ENCODE measurements at places on chromosomes 4 and X. TPM values are rescaled to one million over a fixed set of nuclear protein-coding genes. Genes with fewer than 3 reads are reported as not detected.

Gene PGAM4
- total RNA-seq = not detected

DNA sequence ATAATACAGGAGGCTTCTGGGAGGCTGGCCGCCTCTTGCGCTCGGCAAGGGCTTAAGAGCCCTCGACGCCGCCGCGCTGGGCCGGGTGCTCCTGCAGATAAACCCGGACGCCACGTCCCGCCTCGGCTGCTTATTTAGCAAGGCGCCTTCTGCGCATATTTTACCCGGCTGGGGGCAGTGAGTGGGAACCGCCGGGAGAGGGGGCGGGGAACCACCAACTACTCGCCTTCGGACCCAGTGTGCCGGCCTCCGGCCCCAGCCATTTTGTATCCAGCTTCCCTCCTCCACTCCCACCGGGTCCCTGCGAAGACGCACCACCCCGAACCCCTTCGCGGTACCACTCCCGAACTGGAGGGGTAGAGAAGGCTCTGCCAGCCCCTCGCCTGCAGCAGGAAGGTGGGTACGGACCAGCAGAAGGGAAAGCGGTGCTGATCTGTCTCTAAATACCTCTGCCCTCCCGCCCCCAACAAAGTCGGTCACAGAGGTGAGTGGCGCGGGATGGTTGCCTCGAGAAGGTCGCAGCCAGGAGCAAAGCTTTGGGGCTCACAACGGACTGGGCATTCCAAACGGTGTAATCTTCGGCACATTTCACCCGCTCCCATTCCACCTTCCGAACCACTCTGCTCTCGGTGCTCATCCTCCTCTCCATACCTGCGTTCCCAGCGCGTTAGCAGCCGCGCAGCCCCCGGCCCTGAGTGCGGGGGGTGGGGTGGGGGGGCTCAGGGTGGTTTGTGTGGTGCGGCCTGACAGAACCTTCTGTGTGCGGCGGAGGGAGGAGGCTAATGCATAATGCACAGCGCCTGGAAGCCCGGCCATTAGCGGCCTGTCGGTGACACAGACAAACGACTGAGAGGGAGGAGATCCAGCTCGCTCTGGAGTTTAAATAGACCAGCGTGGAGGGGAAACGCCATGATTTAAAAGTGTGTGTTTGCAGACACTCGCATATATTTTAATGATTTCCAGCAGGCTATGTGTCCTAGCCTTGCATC, 4.9 kb upstream of the BCOR start:
- no peak overlapping the region for H3K27ac ChIP-seq
- no peak overlapping the region for H3K4me3 ChIP-seq
- no peaks in the 10 kb centered on the region for H3K27me3 ChIP-seq
- no peaks in the 10 kb centered on the region for H3K36me3 ChIP-seq

DNA sequence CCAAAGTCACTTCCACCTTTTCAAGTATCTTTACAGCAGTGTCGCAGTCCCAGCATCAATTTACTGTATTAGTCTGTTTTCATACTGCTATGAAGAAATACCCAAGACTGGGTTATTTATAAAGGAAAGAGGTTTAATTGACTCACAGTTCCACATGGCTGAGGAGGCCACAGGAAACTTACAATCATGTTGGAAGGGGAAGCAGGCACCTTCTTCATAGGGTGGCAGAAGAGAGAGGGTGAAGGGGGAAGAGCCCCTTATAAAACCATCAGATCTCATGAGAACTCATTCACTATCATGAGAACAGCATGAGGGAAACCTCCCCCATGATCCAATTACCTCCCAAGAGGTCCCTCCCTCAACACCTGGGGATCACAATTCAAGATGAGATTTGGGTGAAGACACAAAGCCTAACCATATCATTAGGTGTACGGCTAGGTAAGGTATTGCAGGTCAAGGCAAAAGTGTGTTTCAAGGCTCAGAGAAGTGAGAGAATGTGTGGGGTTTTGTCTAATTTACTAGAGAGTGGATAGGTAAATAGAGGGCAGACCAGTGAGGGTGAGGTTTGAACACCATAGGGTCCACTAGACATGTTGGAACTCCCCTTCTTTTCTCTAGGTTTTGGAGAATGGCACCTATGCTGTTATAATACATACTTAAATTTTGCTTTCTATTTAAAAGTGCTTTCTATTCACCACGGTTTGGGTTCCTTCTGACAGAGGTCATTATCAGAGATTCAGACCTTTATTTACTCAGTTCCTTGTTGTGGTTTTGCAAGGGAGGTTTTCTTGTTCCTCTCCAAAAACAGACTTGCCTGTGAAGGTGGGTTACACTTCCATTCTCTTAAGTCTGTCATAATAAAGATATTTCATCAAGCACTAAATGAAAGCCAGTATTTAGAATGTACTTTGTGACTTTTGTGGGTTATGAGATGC, 186.6 kb downstream of the CPEB2 start:
- H3K27ac ChIP-seq = no peak overlapping the region
- H3K4me1 ChIP-seq = no peaks in the 10 kb centered on the region
- no peak overlapping the region for H3K4me3 ChIP-seq
- H3K27me3 ChIP-seq = peaks cover 5% of the 10 kb centered on the region

DNA sequence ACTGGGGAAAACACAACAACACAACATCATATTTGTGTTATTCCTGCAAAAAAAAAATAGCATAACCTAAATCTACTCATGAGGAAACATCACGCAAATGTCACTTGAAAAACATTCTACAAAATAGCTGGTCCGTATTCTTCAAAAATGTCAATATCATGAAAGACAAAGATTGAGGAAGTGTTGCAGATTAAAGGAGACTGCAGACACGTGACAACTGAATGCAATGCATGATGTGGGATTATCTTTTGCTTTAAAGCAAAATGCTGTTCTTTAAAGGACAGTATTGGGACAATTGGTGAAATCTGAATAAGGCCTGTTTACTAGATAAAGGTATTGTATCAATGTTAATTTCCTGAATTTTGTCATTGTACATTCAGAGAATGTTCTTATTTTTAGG, 157.7 kb downstream of the SMIM20 start:
- no peak for DNase-seq
- H3K27ac ChIP-seq = peak overlapping the region; percentile 49
- H3K36me3 ChIP-seq = no peaks in the 10 kb centered on the region
- H3K4me1 ChIP-seq = peaks cover 21% of the 10 kb centered on the region
- H3K27me3 ChIP-seq = no peaks in the 10 kb centered on the region

DNA sequence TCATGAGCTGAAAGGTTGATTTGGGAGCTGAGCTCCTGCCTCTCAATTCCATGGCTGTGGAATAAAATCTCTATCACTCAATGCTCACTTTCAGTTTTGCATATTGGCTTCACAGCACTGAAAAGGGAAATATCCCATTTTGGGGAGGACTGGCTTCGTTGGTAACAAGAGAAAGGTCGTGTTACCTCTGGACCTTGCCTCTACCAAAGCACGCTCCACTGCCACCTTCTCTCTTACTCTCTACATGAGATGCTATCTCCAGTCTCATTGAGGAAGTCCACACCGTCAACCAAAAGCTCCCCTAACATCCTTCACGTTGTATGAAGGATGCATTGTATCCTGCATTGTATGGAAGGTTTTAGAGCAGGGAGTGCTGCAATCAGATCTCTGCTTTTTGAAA, 195.0 kb upstream of the LDB2 start:
- H3K36me3 ChIP-seq = peaks cover 3% of the 10 kb centered on the region
- no peak for DNase-seq
- peaks cover 4% of the 10 kb centered on the region for H3K27me3 ChIP-seq
- no peak overlapping the region for H3K27ac ChIP-seq

- no peaks in the 10 kb centered on the region for H3K36me3 ChIP-seq
- H3K4me1 ChIP-seq = no peaks in the 10 kb centered on the region
- DNase-seq = no peak
Observed at GRCh38 chr4:149638073-149638472, 177.6 kb downstream of the IQCM start.

- H3K36me3 ChIP-seq = no peaks in the 10 kb centered on the region
- DNase-seq = no peak
- no peaks in the 10 kb centered on the region for H3K4me1 ChIP-seq
- no peak overlapping the region for H3K4me3 ChIP-seq
Observed at GRCh38 chrX:83966347-83966746, 105.4 kb downstream of the CYLC1 start.

DNA sequence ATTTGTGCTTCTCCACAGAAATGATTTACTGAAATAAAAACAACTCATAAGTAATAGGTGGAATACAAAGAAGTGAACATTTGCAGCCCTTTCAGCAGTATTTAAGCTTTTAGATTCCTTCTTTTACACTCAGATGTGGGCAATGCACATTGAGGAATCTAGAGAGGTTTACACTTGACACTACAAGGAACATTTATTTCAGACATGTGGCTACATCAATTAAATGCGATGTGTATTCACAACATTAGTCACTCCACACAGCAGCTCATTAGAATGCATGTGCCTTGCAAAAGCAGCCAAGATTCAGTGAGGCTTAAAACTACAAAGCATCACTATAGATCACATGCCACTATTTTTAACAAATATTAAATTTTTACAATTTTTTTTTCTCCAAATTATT, 480.7 kb downstream of the INPP4B start:
- no peak overlapping the region for H3K4me3 ChIP-seq
- no peaks in the 10 kb centered on the region for H3K27me3 ChIP-seq
- peak overlapping the region; percentile 46 for H3K27ac ChIP-seq
- DNase-seq = no peak

GRCh38 chr4:56052966-56053365, 104.2 kb downstream of the CEP135 start:
- peaks cover 60% of the 10 kb centered on the region for H3K27me3 ChIP-seq
- H3K36me3 ChIP-seq = no peaks in the 10 kb centered on the region
- H3K27ac ChIP-seq = no peak overlapping the region
- no peak overlapping the region for H3K4me3 ChIP-seq

Data from T-helper 17 cell (primary cell).